NCI-H345 (cell line): ENCODE measurements at places on chromosomes 2 and 18.

DNA sequence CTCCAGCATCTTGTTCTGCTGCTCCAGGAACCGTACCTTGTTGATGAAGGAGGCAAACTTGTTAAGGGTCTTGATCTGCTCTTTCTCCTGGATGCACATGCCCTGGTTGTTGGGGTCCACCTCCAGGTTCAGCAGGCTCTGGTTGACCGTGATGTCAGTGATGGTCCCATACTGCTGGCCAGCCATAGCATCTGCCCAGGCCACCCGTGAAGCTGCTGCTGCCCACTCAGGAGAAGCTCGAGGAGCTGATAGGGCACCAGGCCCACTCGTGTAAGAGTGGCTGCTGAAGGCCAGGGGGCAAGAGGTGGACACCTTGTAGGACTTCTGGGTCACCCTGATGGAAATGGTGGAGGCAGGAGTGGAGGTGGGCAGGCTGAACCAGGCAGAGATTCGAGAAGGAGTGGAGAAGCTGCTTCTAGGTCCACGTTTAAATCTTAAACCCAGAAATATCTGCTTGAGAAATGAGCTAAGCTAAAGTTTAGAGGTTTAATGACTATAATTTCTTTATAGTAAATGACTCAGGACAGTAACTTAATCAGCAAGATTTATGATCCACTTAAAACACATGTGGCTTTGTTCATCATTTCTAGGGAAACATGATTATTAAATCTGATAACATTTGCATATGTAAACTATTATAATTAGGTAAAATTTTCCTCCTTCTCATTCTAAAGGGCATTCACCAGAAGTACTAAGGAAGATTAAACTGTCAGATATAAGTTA, 358.7 kb upstream of the SETBP1 start:
- DNase-seq, result no peak

DNA sequence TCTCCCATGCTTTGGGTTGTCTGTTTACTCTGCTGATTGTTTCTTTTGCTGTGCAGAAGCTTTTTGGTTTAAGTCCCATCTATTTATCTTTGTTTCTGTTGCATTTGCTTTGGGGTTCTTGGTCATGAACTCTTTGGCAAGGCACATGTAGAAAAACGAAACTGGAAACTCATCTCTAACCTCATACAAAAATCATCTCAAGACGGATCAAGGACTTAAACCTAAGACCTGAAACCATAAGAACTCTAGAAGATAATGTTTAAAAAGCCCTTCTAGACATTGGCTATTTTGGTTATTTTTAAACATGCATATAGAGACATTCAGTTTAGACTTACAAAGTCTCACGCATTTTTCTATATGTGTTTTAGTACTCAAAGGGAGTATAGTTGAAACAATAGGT, 1164.3 kb upstream of the GYPC start:
- no peak for DNase-seq

DNA sequence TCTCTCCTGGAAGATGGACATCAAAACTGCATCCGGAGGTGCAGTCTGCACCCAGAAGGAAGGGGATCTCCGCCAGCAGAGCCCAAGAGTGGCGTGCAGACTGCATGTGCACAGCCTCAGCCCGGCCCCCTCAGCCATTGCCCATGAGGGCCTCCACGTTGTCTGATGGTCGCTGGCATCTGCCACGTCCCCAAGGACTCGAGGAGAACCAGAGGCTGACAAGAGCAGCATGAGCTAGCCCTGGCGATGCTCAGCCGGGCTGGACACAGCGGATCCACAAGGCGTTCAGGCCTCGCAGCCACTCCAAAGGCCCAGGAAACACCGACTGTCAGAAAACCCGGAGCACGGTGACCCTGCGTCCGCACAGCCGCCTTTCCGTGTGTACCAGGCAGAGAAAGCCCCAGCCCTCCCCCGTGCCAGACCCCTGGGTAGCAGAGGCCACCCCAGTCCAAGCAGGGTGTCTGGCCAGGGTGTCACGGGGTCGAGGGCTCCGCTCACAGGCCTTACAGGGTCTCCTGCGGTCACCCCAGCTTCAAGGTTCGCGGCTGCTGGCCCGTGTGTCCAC, 48.3 kb downstream of the SLC66A2 start:
- DNase-seq, result no peak

DNA sequence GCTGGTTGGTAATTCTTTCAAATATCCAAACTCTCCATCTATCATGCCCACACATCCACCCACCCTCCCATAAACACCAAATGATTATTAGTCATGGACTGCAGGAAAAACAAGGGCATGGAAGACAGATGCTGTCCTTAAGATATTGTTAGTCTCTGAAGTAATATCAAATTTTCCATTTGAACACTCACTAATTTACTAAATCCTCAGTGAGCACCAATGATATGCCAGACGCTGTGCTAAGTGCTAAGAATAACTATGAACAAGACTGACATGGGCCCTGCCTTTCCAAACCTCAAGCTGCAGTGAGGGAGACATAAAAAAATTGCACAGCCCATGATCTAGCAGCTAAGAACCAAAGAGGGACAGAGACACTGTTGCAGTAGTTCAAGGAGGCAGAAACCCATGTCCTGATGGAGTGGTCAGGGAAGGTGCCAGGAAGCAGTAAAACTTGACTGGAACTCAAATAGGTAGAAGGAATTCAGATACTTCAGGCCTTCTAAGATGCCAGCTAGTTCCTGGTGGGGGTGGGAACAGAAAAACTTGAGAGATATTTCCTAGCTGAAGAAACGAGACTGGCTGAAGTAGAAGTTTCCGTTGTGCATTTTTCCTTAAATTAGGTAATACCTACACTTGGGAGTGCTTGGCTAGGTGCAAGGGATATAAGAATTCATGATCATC, 182.1 kb downstream of the OSR1 start:
- no peak for DNase-seq
